Activated T-helper 2 cell treated with anti-CD3 and anti-CD28 coated beads, Interferon-gamma antibody, Interleukin-2, Interleukin-4, amounts not matched to agents 10 μg/mL and 5 μg/mL and 100 μg/mL, durations not matched to agents 14 hours and 24 hours and 36 hours (primary cell): ENCODE measurements at places on chromosomes 4 and X. TPM values are rescaled to one million over a fixed set of nuclear protein-coding genes. Genes with fewer than 3 reads are reported as not detected.

DNA sequence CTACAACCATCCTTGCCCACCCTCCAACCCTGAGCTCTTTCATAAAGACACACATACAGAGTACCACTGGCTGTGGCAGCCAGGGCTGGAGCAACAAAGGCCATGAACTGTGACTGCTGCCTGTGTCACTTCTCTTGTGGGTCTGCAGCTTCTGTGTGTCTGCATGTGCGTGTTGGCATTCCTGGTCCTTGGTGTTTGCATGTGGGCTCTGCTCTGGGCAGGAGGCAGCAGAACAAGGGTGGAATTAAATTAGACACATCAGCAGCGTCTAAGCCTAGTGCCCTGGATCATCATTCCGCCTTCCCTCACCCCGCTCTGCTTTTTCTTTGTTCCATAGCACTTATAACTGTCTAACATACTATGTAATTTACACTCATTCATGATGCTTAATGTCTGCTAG, 157.7 kb downstream of the MGST2 start:
- no peak for DNase-seq

DNA sequence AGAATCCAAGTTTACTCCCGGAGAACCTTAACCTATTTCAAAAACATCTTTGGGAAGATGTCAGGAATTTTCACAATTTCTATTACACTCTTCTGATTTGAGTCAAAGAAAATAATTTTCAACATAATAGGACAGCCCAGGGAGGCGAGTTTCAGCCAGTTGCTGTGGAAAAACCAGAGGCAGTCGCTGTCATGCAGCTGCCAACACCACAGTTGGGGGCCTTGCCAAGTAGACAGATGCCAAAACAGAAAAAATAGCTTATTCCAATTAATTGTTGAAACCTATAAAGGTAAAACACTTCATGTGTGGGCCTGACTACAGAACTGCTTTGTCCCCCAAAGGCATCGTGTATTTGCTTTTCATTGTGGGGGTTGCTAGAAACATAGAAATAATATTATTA, 225.8 kb downstream of the DMD start:
- no peak for DNase-seq

GRCh38 chr4:128570387-128570975, 239.0 kb upstream of the JADE1 start:
- no peak for DNase-seq

- no peak for DNase-seq
Measured at GRCh38 chrX:7216981-7217587, 69.1 kb upstream of the PUDP start.

DNA sequence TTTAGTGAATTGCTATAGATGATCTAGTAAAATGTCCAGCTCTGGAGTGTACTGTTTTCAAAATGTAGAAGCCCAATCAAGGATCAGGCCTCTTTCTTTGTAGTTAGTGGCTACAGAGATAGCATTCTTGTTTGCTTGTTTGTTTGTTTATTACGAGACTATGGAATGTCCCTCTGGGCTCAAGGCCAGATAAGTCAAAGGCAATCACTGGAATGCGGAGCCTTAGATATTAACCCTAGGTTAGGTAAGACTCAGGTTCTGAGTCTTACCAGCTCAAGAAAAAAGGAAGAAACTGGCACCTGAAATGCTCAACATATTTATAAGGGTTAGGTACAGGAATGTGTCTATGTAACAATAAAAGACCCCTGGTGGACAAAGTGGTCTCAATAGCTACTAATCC, 261.5 kb downstream of the SLC7A11 start:
- DNase-seq, result no peak

GRCh38 chrX:8194216-8194615, 23.1 kb upstream of the VCX2 start:
- no peak for DNase-seq

Gene SMIM10L2A
- 0.16 and 0.21 TPM in 2 replicates for total RNA-seq
